ENCODE measurements at places on chromosomes 1 and 21.

DNA sequence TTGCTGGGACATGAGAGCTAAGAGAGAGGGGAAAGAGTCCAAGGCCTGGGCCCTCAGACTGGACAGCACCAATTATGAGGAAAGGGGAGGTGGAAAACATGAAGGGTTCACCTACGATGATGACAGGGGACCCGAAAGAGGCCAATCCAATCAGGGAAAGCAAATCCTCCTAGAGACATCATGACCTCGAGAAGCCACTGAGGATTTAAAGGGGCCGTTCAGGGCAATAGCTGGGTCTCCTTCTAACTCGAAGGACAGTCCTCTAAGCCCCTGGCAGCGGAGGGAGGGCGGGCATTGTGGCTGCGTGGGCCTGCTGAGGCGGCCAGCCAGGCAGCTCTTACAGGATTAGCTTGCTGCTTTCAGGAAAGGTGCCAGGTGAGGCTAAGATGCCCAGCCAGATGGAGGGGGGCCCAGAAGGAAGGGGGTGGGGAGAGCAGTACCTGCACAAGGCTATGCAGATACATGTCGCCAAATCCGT is 7.4 kb downstream of the MEF2D start:
- DNase-seq = peak; percentile 84

DNA sequence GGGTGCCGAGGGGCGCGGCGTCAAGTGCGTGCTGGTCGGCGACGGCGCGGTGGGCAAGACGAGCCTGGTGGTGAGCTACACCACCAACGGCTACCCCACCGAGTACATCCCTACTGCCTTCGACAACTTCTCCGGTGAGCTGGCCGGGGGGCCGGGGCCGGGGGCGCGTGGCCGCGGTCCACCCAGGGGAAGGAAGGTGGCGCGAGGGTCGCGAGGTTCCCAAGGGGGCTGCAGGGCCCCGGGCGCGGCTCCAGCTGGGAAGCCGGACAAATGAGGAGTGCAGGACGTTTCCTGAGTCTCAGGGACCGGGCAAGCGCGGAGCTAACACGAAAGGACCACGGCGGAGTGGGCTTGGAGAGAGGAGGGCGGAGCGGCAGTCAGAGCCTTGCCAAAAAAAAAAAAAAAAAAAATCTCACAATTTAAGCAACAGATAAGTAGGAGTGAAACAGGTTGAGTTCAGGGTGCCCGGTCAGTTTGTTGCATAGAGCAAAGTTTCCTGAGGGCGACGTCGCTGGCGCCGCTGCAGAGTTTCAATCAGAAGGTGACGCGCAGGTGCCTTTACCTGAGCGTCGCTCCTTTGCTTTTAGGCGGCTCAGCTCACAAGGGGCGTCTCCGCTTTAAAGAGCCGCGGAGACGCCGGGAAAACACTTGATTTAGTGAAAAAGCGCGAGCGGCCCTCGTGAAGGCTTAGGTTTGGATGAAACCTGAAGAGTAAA is 750 bp downstream of the RHOU start:
- DNase-seq = peak; percentile 56

DNA sequence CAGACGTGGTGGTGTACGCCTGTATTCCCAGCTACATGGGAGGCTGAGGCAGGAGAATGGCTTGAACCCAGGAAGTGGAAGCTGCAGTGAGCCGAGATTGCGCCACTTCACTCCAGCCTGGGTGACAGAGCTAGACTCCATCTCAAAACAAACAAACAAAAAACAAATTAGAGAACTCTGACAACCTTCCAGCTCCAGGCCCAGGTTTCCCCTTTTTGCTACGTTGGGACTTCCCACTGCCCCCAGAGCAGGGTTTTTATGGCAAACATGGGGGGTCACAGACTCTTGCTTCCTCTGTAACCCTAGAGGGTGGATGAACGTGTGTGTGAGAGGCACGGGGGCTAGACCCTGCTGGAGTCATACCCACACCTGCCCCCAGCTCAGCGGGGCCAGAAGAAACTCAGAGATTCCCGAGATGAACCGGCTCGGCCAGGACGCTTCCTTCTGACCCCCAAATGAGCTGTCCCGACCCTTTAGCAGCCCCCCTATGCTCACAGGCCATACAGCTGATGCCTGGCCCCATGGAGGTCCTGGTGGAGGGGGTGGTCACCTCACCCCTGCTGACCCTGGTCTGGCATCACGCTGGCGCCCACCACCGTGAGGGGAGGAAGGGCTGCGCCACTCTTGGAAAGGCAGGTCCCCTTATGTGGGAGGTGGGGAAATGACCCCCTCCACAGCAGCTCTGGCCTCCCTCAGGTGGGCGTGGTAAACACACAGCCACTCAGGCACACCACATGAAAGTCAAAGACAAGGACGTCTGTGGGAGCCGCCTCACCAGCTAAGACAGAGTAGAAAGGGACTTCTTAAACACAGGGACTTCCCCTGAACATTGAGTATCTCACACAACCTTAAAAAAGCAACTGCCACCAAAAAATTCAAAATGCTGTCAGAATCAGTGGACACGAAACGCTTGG is 7.1 kb downstream of the GPR157 start:
- peak; percentile 30 for DNase-seq

DNA sequence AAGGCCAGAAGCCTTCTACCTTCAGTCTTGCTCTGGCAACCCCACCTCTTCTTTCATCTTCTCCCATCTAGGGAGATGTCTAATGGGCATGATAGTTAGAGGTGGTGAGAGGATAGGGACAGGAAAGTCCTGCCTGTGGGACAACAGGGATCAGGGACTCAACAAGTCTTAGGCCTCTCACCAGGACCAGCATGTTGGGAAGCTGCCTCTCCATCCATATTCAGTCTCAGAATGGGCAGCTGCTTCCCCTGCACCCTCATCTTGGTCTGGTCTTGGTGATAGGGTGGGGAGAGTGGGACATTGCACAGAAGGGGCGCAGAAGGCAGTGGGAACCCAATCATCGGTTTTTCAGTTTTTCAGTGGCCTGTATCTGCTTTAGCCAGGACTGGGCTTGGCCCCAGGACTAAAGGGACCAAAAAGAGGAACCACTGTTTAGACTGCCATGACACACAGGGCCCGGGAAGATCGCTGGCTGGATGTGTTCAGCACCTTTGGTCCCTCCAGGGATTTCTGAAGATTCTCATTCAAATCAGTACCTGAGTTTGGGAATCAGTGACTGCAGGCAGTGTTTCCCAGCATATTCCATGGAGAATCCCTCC is 12.7 kb downstream of the RHEX start:
- DNase-seq = no peak

DNA sequence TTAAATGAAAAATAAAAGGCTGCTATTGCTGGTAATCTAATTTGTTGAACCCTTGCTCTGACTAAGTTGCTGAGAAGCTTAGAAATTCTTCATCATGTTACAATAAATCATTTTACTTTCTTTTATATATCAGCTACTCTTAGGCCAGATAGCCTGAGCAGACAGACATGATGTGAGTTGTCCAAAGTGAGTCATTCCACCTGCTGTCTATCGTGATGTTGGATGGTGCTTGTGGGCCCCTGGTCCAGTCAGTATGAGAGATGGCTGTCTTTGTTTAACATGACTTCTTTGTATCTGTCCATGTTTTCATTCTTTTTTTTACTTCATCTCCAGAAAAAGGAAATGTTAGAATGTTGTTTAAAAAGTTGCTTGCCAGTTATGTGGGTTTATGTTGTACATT is 188.8 kb downstream of the ADGRL2 start:
- no peak for DNase-seq

- peak; percentile 40 for DNase-seq
Observed at GRCh38 chr1:178928976-178929375, 58.1 kb upstream of the ANGPTL1 start.

DNA sequence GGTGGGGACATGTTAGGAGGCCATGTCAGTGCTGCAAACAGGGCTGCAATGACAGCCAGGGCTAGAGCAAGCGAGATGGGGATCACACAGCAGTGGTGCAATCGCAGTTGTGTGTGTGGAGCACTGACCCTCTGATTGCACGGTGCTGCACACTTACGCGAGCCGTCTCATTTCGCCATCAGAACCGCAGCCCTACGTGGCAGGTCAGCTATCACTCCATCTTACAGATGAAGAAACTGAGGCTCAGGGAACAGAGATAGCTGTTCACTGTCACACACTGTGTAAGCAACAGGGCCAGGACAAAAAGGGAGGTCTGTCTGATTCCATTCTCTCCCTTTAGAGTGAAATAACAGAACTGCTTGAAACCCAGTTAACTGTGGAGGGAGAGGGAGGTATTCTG is 104.8 kb upstream of the SLC45A1 start:
- DNase-seq = peak; percentile 69

GRCh38 chr1:59429656-59430055 is 132.8 kb downstream of the FGGY start:
- DNase-seq = no peak

- peak; percentile 78 for DNase-seq
Observed at GRCh38 chr1:239898062-239898730, 193.5 kb upstream of the FMN2 start.

- no peak for DNase-seq
Observed at GRCh38 chr1:7500381-7501083, 270.6 kb upstream of the VAMP3 start.

- DNase-seq = no peak
Observed at GRCh38 chr1:216830424-216831210, 107.4 kb upstream of the ESRRG start.

DNA sequence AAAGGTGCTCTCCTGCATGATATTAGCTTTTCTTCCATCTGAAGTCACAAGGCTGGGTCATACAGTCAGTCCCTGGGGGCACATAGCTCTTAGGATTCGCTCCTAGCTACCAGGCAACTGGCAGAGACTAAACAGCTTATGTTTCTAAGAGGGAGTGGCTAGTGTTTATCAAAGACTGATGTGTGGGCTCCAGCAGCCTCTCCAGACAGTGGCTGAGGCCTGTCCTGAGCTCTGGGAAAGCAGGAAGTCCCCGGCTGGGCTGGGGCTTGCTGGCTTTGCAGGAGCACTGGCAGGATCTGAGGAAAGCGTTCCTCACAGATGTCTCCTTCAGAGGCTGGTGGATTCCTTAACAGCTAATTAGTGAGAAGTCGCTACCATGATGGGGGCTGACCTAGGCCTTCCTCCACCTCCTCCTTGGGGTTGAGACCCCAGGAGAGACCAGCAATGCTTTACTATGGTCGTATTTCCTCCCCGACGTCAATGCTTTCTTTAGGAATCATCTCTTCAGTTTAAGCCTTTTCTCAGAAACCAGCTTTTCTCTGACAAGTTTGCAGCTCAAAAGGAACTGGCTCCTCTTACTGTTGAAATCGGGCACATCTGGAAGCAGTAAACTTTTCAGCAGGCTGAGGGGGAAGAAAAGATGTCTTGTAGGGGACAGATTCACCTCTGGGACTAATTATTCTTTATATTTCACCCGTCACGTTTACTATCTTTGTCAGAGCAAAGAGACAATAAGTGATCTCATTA is 33.5 kb upstream of the HHAT start:
- DNase-seq = no peak

DNA sequence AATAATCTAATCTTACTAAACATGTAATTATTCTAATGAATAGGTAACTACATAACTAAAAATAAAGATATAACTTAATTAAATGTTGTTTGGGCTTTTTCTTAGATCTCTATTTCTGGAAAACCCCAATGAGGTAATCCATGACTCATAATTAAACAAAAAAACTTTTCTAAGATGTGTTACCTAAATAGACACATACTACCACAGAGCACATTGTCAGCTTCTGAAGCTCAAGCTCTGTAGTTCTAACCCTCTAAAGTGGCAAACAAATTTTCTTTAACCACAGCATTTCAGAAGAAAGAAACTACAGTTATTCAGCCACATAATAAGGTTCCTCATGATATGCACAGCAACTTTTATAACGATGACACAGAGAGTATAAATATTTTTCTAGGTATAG is 4.2 kb downstream of the OR6K3 start:
- DNase-seq = no peak

DNA sequence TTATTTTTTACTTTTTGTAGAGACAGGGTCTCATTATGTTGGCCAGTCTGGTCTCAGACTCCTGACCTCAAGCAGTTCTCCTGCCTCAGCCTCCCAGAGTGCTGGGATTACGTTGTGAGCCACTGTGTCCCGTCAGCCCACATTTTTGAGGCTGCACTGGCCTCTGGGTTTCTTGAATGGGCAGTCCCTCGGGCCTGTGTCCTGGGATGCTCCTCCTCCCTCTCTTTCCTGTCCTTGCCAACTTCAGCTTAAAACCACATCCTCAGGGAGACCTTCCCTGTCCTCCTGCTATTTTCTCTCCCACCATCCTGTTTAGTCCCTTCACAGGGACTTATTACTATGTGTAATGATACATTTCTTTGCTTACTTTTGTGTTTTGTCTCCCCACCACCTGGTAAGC is 31.4 kb upstream of the LYST start:
- peak; percentile 47 for DNase-seq

GRCh38 chr1:21242846-21243245 is 47.4 kb downstream of the ECE1 start:
- no peak for DNase-seq

DNA sequence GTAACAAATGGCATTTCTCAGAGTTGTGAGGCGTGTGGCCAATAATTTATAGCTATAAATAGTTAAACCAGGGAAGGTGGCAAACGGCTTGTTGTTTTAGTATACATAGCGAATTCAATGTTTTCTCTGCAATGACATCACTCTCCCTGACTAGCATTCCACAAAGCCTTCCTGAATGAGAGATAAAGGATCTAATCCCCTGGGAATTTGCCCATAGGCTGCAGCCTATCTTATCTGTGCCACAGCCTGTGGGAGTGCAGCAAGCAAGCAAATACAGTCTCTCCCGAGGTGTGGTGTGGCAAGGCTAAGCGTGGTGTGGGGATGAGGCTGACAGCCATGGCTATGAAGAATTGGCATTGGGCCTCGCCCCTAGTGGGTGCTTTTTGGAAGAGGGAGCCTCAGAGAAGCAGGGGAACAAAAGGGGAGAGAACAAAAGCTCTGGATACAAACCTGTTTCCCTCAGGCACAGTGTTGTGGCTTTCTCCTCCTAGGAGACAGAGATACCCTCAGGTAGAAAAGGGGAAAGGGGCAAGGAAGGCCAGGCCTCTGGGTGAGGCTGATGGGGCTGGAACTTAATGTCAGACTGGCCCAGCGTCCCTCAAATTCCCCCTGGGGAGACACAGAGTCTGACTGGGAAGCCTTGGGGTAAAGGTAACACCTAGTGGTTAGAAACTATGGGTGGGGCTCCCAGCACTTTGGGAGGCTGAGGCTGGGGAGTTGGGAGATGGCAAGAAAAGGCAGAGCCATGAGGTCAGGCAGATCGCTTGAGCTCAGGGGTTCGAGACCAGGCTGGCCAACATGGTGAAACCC is 8.9 kb downstream of the TAGLN2 start:
- no peak for DNase-seq

GRCh38 chr1:246214708-246215509 is 292.2 kb downstream of the SMYD3 start:
- DNase-seq = peak; percentile 97
